ENCODE measurements at places on chromosomes 11 and 22.

DNA sequence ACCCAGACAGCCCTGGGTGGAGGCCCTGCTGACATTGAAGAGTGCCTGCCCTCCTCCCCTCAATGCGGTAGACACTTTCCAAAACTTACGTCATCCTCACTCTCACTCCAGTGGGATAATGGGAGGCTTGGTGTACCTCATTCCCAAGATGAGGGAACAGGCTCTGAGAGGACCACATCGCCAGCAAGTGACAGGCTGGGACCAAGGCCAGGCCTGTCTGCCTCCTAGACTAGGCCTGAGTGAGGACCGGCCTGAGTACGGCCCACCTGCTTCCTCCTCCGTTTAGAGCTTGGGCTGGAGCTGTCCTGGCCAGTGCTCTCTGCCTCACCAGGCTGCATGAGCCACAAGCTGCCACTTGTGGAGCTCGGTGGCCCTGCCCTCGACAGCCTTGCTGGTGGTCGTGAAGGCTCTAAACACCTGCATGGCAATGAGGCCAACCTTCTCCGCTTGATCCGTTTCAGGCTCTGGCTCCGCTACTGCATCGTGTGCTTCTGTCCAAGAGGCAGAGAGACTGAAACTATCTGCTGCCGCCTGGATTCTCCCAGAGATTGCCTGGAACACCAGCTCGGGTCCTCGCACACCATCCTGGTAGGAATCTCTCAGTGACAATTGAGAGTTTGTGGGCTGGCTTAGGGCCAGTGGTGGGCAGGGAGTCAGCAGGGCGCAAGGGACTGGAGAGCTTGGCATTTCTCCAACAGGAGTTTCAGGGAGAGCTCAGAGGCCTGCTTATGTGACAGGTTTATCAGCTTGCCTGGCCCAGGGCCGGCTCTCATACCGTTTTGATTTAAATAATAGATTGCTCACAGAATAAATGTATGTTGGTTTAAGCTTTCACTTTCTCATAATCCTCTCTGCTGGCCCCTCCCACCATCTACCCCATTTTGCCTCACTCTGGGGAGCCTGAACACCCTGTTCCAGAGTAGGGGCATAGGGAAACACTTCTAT lies 9.4 kb downstream of the LRRC75B start:
- H3K4me1 ChIP-seq: no peaks in the 10 kb centered on the region
- no peaks in the 10 kb centered on the region for H3K27me3 ChIP-seq
- no peak overlapping the region for H3K27ac ChIP-seq
- no peaks in the 10 kb centered on the region for H3K36me3 ChIP-seq

DNA sequence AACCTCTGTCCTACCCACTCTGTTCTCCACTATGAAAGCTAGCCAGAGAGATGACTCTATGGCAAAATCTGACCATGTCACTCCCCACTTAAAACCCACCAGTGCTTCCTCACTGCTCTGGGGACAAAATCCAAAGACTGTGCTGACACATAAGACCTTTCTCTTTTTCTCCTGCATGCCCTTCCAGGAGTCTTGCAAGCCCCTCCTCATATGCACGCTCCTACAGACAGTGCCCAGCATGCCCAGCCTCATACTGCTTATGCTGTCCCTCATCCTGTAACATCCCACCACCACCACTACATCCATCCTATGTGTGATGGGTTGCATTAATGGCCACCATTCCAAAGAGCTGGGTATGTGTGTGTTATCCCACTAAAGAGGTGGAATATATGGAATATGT lies 118.3 kb downstream of the BUD13 start:
- H3K27me3 ChIP-seq: no peaks in the 10 kb centered on the region
- DNase-seq: no peak
- H3K27ac ChIP-seq: no peak overlapping the region

- H3K36me3 ChIP-seq: no peaks in the 10 kb centered on the region
- H3K27me3 ChIP-seq: peaks cover 30% of the 10 kb centered on the region
- no peaks in the 10 kb centered on the region for H3K4me1 ChIP-seq
- no peak overlapping the region for H3K27ac ChIP-seq
- no peak overlapping the region for H3K4me3 ChIP-seq
Observed at GRCh38 chr22:50640857-50641647, 13.1 kb upstream of the ARSA start.

DNA sequence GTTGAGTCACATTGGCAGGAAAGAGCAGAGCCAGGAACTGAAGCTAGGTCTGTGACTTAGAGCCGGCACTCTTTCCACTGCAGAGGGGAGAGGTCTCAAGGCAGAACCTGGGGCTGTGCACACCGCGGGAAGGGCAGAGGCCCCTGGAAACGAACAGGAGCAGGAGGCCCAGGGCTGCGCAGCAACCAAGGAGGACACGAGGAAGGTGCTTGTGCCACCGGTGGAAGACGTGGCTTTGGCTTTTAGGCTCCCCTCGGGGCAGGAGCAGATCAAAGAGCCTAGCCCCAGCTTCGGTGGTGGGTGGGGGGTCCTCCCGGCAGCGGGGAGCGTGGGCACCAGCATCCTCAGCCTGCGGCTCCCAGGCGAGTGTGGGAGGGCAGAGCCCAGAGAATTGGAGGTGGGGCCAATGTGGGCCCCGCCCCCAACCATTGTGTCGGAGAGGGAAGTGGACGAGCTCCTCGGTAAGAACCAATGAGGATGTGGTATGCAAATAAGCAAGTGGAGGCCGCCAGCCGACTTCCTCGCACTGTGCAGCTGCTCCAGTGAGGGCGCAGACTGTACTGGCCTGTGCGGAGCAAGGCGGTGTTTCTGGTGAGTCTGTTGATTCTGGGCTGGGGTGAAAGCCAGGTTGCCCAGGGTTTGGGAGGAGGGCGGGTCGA lies at the start of gene CCDC116:
TSS of gene CCDC116 (plus strand) at position 524 of the 659 bp plus-strand sequence. CDS start 422 bp downstream, outside the sequence.
- DNase-seq: no peak
- peaks cover 7% of the 10 kb centered on the region for H3K36me3 ChIP-seq
- no peak within 1 kb of the TSS for H3K27ac ChIP-seq
- H3K27me3 ChIP-seq: no peaks in the 10 kb centered on the region

DNA sequence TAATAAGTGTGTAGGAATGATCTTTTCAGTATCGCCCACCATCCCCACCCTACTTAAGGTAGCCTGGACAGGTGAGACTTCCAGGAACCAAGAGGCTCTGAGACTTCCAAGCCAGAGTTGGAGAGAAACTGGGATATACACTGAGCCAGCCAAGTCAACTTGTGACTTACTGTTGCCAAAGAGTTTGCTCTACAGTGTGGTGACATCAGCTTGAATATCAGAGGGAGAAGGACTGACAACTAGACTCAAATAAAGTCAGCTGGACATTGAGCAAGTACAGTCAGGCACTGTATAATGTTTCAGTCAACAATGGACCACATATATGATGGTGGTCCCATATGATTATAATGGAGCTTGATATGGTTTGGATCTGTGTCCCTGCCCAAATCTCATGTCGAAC lies 1.2 kb upstream of the MMP10 start:
- DNase-seq: no peak
- H3K27ac ChIP-seq: no peak overlapping the region
- H3K27me3 ChIP-seq: no peaks in the 10 kb centered on the region
- no peaks in the 10 kb centered on the region for H3K36me3 ChIP-seq

GRCh38 chr11:121887569-121887968 lies 228.4 kb downstream of the BLID start:
- DNase-seq: no peak
- no peak overlapping the region for H3K27ac ChIP-seq
- H3K4me3 ChIP-seq: no peak overlapping the region
- H3K36me3 ChIP-seq: no peaks in the 10 kb centered on the region
- H3K27me3 ChIP-seq: no peaks in the 10 kb centered on the region

GRCh38 chr11:96043291-96043690 lies 119.4 kb upstream of the MTMR2 start:
- no peak overlapping the region for H3K4me3 ChIP-seq
- no peak overlapping the region for H3K27ac ChIP-seq

GRCh38 chr11:250740-251299 lies 14.0 kb downstream of the PSMD13 start:
- no peaks in the 10 kb centered on the region for H3K4me1 ChIP-seq
- no peak overlapping the region for H3K4me3 ChIP-seq
- no peak overlapping the region for H3K27ac ChIP-seq
- H3K36me3 ChIP-seq: peaks cover 12% of the 10 kb centered on the region

GRCh38 chr11:95074792-95075563 lies 8.3 kb downstream of the SRSF8 start:
- H3K4me1 ChIP-seq: peaks cover 15% of the 10 kb centered on the region
- H3K27ac ChIP-seq: no peak overlapping the region
- no peak for DNase-seq
- no peaks in the 10 kb centered on the region for H3K27me3 ChIP-seq

DNA sequence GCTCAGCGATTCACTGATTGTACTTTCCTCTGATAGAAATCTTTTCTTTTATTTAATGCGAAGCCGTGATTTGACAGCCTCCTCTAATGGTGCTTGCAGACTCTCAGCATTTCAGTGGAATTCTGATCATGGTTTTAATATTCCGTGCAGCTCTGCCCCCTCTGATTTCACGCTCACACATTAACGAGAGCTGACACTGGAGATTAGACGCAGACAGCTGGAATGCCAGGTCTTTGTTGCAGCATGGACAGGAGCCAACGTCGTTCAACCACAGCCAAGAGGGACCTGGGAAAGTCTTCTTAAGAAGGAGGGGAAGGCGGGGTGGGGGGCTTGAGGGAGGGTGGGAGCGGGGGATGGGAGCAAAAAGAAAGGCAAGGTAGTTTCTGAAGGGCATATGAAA lies 186.4 kb downstream of the BLID start:
- no peaks in the 10 kb centered on the region for H3K36me3 ChIP-seq
- H3K4me3 ChIP-seq: no peak overlapping the region
- H3K27ac ChIP-seq: no peak overlapping the region
- H3K4me1 ChIP-seq: no peaks in the 10 kb centered on the region
- H3K27me3 ChIP-seq: no peaks in the 10 kb centered on the region

DNA sequence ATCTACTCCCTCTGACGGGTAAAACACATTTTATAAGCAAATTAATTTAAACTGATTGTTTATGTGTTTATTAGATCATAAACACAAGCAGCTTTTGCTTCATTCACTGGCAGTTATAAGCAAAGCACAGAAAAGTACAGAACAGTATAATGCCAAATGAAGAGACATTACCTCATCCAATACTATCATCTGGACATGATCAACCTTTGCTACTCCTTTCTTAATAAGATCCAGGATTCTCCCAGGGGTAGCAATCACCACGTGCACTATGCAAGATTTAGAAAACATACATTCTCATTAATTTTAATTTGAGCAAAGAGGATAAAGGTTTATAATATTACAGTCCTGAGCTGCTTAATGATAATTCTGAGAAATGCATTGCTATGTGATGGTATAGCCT lies 27.9 kb downstream of the DDX6 start:
- H3K4me1 ChIP-seq: 0 out of 2 replicates have a peak, but pooled peaks cover under 1% of the 10 kb centered on the region
- DNase-seq: no peak
- H3K27ac ChIP-seq: no peak overlapping the region
- peaks cover 20% of the 10 kb centered on the region for H3K36me3 ChIP-seq
- H3K27me3 ChIP-seq: no peaks in the 10 kb centered on the region

GRCh38 chr22:44181033-44181911 lies 547 bp downstream of the PARVG start:
- H3K4me1 ChIP-seq: 0 out of 2 replicates have a peak, but pooled peaks cover 6% of the 10 kb centered on the region
- H3K4me3 ChIP-seq: peak overlapping the region; percentile 60
- no peaks in the 10 kb centered on the region for H3K36me3 ChIP-seq
- H3K27me3 ChIP-seq: no peaks in the 10 kb centered on the region
- H3K27ac ChIP-seq: no peak overlapping the region

DNA sequence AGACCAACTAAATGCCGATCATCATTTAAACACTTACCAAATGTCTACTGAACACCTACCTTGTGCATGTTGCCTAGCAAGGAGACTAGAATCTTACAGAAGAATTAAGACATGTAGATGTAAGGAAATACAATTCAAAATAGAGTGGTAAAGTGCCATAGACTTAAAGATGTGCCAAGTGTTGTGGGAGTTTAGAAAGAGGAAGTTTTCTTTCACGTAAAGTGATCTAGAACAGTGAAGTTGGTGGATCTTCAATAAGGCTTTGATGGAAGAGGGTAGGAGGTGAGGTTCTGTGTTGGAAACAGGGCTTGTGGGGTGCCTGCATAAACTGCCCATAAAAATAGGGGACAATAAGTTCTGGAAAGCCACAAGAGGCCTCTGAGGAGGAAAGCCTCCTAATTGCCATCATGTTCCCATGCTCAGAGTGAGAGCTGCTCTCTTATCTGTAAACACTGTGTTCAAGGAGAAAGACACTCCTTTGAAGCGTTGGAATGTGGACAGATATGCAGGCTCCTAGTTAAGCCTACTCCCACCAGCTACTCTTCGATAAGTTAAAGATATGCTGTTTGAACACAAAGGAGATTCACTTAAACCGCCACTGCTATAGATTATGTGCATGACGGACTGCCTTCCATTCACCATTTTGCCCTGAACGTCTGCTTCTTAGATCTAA lies 66.7 kb downstream of the HSD17B12 start:
- no peaks in the 10 kb centered on the region for H3K4me1 ChIP-seq
- H3K27ac ChIP-seq: no peak overlapping the region
- DNase-seq: no peak
- H3K36me3 ChIP-seq: no peaks in the 10 kb centered on the region

GRCh38 chr22:37145180-37146050 lies 4.3 kb downstream of the IL2RB start:
- H3K27me3 ChIP-seq: peaks cover 85% of the 10 kb centered on the region
- H3K27ac ChIP-seq: no peak overlapping the region
- no peaks in the 10 kb centered on the region for H3K4me1 ChIP-seq
